ENCODE measurements at places on chromosomes 6 and 20. TPM values are rescaled to one million over a fixed set of nuclear protein-coding genes. Genes with fewer than 3 reads are reported as not detected.

DNA sequence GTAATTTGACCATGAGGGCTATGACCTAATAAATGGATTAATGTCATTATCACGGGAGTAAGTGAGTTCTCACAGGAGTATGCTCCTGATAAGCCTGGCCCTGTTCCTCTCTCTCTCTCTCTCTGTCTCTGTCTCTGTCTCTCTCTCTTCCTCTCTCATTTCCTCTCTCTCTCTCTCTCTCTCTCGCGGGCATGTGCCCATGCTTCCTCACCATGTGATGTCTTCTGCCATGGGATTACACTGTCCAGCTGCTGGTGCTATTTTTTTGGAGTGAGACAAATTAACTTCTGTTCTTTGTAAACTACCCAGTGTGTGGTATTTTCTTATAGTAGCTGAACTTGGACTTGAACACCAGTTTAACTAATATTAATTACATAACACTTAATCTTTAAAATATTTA lies 374.3 kb upstream of the GJE1 start:
- H3K4me1 ChIP-seq = no peaks in the 10 kb centered on the region
- DNase-seq = no peak
- H3K36me3 ChIP-seq = no peaks in the 10 kb centered on the region
- H3K27ac ChIP-seq = no peak overlapping the region

CCN5 gene
- 14.3 TPM for total RNA-seq

DNA sequence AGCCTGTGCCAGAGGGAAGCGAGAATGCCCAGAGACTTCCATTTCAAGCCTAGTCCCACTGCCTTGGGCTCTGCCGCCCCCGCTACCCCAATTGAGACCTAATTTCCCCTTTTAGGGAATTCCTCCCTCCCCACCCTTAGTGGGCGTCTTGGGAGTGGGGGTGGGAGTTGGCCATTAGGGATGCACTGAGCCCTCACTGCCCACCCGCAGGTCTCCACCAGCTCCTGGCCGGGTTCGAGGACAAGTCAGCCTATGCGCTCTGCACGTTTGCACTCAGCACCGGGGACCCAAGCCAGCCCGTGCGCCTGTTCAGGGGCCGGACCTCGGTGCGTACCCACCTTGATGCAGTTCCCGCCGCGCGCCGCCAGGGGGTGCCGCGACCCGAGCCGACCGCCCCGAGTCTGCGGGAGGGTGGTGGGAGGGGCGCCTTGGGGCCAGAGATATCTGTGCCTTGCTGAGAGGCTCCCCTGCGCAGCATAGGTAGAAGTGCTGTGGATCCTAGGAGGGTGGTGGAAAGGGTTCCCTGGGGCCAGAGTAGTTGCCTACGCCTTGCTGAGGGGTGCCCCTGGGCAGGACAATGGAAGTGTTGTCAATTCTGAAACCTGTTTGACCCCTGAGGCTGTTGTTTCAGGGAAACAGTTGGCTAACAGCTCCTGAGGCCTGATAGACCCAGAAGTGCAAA lies 9.2 kb downstream of the ITPA start:
- peak; percentile 56 for DNase-seq
- no peak overlapping the region for H3K27ac ChIP-seq
- H3K4me3 ChIP-seq = no peak overlapping the region
- H3K36me3 ChIP-seq = no peaks in the 10 kb centered on the region

GRCh38 chr6:48423640-48424365 lies 312.8 kb upstream of the PTCHD4 start:
- no peaks in the 10 kb centered on the region for H3K27me3 ChIP-seq
- H3K4me3 ChIP-seq = no peak overlapping the region
- H3K27ac ChIP-seq = no peak overlapping the region

GRCh38 chr6:116866281-116866871 lies 10.7 kb upstream of the RFX6 start:
- H3K36me3 ChIP-seq = no peaks in the 10 kb centered on the region
- no peak overlapping the region for H3K4me3 ChIP-seq
- no peaks in the 10 kb centered on the region for H3K4me1 ChIP-seq
- no peaks in the 10 kb centered on the region for H3K27me3 ChIP-seq
- no peak overlapping the region for H3K27ac ChIP-seq
- no peak for DNase-seq

GPX5 gene
- total RNA-seq = not detected

- H3K4me3 ChIP-seq = no peak overlapping the region
- H3K36me3 ChIP-seq = no peaks in the 10 kb centered on the region
- peak; percentile 80 for DNase-seq
- no peaks in the 10 kb centered on the region for H3K27me3 ChIP-seq
- peak overlapping the region; percentile 73 for H3K27ac ChIP-seq
- peaks cover 6% of the 10 kb centered on the region for H3K4me1 ChIP-seq
Measured at GRCh38 chr6:152094992-152095592, 287.6 kb downstream of the ESR1 start.

GRIK2 gene
- 0.24 TPM for total RNA-seq

DNA sequence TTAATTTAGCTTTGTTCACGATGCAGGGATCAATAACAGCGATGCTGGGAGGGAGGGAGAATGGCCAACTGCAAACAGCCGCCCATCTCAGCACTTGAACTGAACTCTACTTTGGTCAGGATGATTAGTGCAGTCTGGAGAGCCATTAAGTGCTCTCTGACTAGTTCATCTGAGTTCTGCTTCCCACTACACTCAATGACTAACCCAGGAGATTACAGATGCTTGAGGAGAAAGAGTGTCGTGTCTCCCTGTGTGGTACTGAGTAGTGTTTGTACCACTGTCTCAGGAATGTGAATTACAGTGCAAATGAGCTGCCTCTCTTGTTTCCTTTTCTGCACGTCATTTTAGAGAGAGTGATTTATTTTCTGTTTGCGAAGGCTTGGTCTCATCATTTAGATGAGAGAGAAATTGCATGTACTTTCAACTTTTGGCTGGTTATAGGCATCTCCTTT lies 23.5 kb downstream of the CARMIL1 start:
- no peak overlapping the region for H3K4me3 ChIP-seq
- no peaks in the 10 kb centered on the region for H3K27me3 ChIP-seq
- no peaks in the 10 kb centered on the region for H3K36me3 ChIP-seq
- H3K27ac ChIP-seq = peak overlapping the region; percentile 36

GRCh38 chr6:1585669-1586049 lies 24.1 kb upstream of the FOXC1 start:
- H3K4me1 ChIP-seq = no peaks in the 10 kb centered on the region
- no peak overlapping the region for H3K4me3 ChIP-seq
- peaks cover 7% of the 10 kb centered on the region for H3K27me3 ChIP-seq

DNA sequence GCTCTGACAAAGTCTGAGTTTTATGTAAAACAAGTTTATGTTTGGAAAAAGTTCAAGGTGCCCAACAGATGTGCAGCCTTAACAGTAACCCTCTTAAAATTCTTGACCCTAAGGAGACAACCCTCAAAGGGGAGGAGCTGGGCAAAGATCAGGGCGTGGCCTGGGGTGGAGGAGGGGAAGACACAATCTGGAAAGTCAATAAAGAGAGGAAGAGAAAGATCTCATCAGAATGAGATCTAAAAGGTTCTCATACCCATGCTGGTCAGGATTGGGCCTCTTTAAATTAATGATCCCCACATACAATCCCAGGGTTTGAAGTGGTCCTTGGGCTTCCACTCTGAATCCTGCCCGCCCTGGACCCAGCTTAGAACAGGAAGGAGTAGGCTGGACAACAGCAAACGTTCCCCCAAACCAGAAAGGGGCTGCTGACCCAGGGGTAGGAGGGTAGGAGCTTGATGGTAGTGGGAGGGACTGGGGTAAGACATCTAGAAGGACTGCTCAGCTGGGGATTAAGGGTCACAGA lies 33.0 kb downstream of the FOXP4 start:
- H3K27ac ChIP-seq = peak overlapping the region; percentile 31
- H3K36me3 ChIP-seq = no peaks in the 10 kb centered on the region
- no peak for DNase-seq
- H3K4me3 ChIP-seq = no peak overlapping the region
- H3K27me3 ChIP-seq = no peaks in the 10 kb centered on the region

DNA sequence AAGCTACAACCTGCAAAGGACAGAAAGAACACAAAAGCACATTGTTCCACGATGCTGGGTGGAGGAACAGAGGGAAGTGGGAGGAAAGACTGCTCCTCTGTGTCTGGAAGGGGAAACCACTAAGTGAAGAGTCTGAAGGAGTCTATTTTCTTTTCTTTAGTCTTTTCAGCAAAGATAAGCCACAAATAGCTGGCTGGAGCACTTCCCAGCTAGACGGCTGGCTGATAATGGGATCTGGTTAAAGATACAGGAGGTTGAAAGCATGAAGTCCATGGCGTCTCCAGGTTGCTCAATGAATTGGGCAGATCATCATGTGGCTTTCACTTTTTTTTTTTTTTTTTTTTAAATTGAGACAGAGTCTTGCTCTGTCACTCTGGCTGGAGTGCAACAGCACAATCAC lies 154.0 kb upstream of the KCNG1 start:
- H3K36me3 ChIP-seq = no peaks in the 10 kb centered on the region
- H3K4me3 ChIP-seq = no peak overlapping the region
- no peak overlapping the region for H3K27ac ChIP-seq
- no peaks in the 10 kb centered on the region for H3K4me1 ChIP-seq
- DNase-seq = no peak

DNA sequence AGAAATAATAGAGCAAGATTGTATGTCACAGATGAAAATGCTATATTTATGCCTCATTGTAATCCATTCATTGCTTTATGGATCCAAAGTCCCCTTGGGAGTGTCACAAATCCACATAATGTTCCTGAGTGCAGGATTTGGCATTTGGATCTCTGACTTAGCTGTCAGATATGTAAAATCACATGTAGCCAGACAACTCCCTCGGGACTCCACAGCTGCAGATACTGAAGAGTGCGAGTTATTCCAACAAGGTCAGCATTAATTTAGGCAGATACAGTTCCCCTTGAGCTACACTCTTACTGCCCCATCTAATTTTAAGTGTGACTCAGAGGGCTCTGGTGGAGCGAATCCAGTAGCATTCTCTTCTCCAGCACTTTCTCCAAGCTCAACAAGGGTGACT lies 433.2 kb downstream of the CD83 start:
- H3K27ac ChIP-seq = no peak overlapping the region
- H3K4me3 ChIP-seq = no peak overlapping the region
- no peaks in the 10 kb centered on the region for H3K36me3 ChIP-seq
- no peak for DNase-seq

DNA sequence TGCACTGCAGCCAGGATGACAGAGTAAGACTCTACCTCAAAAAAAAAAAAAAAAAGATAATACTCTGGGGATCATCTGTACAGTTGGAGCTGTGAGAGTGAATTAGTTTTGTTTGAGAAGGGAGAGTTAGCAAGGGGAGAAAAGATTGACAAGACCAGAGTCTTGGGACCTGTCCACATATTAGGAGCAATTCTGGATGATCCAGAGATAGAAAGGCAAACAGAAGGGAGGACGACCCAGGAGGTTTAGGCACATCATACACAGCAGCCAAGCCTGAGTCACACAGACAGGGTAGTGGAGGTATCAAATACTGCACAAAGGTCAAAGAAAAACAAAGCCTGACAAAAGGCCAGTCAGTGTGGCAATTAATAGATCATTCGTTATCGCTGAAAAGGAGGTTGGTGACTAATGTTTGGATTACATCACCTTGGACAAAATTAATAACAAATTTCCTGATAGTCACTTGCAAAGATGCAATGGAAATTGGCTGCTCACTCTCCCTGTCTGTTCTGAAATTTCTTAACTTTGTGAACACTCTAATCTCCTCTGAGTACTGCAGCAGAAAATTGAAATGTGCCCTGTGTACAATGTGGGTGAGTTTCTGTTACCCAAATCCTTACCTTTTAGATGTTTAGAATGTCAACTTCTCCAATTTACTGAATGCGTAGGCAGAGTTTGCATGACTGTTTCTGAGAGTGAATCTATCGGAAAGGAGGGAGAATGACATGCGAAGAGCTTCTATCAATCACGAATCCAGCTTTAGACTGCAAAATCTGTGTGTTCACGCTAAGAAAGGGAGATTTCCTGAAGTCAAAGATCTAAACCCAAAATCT lies 105.4 kb downstream of the TSHZ2 start:
- no peak overlapping the region for H3K27ac ChIP-seq
- no peaks in the 10 kb centered on the region for H3K36me3 ChIP-seq
- DNase-seq = no peak
- H3K27me3 ChIP-seq = peaks cover 1% of the 10 kb centered on the region
- peaks cover 3% of the 10 kb centered on the region for H3K4me1 ChIP-seq

IFT52 gene
- total RNA-seq = 20.8 TPM

Data from left lung (tissue), 14 donors.